ENCODE measurements at places on chromosomes 16 and 17.

DNA sequence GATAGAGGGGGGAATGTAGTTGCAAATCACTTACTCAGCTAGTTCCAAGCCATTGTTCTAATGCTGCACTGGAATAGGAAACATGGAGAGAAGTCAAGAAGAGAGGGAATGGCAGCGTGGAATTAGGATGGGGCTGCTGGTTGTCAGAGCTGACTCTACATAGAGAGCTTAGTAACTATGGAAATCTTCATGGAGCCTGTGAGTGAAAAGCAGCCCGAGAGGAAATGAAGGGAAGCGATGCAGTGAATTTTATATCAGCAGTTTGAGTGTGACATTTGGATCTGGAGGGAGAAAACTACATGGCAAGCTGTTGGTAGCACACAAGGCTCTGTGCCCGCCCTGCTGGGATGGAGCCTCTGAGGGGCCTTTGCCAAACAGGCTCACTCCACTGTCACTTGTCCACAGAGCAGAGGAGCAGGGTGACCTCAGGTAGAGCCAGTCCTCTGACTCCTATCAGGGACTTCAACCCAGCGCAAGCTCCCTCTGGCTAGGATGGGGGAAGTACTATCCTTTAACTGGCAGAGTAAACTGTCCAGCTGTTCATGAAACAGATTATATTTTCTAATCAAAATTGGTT lies 27.9 kb upstream of the PMFBP1 start:
- no peak for DNase-seq

DNA sequence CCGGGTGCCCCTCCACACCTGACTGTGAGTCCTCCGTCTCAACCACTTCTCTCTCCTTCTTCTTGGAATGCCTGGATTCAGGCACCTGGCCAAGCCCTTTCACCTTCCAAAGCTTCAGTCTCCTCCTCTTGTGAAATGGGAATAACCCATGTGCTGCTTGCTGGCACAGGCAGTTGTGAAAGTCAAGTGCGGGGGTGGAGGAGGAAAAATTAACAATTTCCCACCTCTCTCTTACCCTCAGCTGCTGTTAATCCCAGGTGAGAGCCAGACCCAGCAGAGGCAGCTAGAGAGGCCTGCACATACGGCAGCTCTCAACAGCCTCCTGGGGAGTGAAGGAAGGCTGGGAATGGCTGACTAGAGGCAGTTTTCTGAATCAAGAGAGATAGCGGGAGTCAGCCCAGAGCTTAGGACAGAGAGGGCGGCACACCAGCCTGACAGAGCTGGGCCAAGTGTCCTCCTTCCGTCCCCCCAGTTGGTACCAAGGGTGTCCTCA lies 77.9 kb upstream of the LGALS9 start:
- no peak for DNase-seq

DNA sequence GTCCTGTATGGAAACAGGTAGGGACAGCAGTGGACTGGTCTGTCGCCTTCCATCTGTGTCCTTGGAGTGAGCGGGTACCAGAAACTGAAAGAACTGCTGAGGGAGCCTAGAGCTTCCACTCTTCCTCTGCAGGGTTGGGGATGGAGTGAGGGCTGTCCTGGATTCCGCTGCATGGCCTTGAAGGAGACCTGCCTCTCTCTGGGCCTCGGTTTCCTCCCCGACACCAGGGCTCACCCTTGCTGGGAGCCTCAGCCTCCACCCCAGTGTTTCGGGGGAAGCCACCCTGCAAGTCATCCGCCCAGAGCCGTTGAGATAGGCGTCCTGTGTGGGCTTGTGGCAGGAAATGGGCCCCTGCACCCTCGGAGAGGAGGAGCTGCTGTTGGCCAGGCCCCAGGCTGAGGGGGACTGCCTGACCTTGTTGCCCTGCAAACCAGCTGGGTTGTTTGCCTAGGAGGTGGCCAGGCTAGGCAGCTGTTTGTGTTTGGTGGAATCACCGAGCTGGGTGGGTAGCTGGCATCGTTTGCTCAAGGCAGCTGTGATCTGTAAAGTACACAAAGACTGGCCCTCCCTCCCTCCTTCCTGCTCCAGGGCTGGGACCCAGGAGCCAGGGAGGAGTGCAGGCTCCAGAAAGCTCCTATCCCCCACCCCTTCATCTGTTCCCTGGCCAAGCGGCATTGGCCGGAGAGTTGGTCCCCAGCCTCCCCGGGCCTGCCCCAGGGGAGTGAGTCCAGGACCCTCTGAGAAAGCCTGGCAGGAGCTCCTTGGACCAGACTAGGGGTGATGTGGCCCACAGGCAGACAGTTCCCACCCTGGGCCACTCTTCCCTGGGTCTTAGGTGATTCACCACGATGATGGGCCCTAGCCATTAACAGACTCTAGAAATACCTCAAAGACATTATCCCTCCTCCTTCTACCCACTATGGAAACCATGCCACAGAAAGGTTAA lies 1.3 kb downstream of the RAB37 start:
- DNase-seq = peak; percentile 52

- no peak for DNase-seq
These were observed 126.9 kb upstream of the TNRC6C start for GRCh38 chr17:77831474-77832179.

- DNase-seq = no peak
These were observed 7.8 kb downstream of the GAA start for GRCh38 chr17:80109066-80109660.

GRCh38 chr16:66515596-66516508 lies 34.1 kb downstream of the TK2 start:
- no peak for DNase-seq

DNA sequence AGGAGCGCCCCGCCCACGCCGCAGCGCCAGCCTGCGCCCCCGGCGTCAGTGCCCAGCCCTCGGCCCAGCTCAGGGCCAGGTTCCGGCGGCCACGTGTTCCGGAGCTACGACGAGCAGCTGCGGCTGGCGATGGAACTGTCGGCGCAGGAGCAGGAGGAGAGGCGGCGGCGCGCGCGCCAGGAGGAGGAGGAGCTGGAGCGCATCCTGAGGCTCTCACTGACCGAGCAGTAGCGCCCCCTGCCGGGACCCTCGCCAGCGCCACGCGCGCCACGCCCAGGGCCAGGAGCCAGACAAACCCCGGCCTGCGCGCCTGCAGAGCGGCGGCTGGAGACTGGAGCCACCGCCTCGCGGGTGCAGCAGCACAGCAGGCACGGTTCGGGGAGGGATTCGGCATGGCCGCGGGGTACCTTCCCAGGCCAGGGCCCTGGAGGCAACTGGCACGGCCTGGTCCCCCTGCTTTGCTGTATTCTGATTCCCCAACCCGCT lies 9.3 kb downstream of the CORO6 start:
- DNase-seq = peak; percentile 83

- DNase-seq = no peak
These were observed 68.8 kb upstream of the CREBBP start for GRCh38 chr16:3949287-3949686.

- no peak for DNase-seq
These were observed 123.7 kb downstream of the STX8 start for GRCh38 chr17:9451934-9452333.

- DNase-seq = no peak
These were observed 17.7 kb upstream of the RAP1GAP2 start for GRCh38 chr17:2778489-2778888.

- DNase-seq = no peak
These were observed 184.4 kb downstream of the MSI2 start for GRCh38 chr17:57440522-57441269.

DNA sequence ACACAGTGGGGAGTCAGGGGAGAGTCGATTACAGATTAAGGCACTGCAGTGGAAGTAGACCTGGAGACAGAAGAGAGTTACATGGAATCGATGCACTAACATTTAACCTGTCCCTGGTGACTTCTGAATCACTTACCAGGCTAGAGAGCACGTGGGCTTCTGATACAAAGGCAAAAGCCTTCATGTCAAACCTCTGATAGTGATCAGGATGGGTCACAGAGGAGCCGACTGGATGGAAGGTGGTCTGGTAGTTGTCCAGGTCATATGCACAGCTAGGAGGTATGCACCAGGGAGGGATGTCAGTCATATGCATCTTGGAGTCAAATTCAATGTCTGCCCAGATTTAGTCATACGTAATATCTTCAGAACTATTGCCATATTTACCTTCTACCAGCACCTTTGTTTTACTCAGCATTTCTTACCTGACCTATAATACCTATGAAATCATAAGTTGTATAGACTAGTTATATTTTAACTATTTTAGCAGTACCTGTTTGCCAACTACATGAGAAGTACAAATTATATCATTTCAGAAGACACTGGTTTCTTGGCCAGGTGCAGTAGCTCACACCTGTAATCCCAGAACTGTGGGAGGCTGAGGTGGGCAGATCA lies 11.7 kb downstream of the ZP2 start:
- no peak for DNase-seq
